ENCODE measurements at places on chromosomes 5 and 9. TPM values are rescaled to one million over a fixed set of nuclear protein-coding genes. Genes with fewer than 3 reads are reported as not detected.

DNA sequence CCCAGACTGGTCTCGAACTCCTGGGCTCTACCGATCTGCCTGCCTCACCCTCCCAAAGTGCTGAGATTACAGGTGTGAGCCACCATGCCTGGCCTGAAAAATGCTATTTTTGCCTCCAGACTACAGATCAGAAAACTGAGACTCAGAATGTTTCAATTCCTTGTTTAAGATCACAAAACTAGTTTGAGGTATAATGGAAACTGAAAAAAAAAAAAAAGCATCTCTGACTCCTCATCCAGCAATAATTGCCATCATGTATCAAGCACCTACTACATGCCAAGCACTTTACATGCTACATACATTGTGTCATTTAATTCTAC is 35.6 kb downstream of the PLAC8L1 start:
- no peak for DNase-seq

DNA sequence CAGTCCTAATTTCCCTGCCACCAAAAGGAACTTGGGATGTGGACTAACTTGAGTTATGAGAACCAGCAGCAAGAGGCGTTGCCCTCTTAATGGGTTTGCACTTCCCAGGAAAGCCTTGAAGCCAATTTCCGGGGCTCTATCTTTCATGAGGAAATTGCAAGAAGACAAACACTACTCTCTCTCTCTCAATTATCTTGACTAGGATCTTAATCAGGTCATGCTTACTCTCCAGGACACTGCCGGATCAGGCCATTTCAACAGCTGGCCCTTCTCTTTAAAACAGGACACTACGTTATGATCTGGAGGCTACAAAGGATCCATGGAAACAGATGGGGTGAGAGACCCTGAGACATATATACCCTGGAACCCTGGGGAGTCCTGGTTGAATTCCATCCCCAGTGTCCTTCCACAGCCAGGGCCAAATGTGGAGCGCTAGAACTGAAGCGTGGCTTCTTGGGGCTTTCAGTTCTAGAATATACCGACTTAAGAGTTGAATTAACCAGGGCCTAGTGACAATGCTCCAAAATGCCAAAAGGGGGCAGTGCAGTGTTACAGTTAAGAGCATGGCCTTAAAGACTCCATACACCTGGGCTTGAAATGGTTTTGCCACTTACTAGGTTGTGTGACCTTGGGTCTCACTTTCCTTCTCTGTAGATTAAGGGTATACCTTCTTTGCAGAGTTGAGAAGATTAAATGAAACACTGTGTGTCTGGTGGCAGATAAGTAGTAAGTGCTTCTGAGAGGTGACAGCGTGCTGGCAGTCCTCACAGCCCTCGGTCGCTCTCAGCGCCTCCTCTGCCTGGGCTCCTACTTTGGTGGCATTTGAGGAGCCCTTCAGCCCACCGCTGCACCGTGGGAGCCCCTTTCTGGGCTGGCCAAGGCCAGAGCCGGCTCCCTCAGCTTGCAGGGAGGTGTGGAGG is 21.1 kb downstream of the FAM219A start:
- peak; percentile 76 for DNase-seq

GRCh38 chr5:66273121-66273520 is 129.0 kb downstream of the SREK1 start:
- no peak for DNase-seq

Gene SLC36A1
- total RNA-seq, result 1.7 TPM

Gene EPB41L4A
- total RNA-seq, result 3.4 TPM

GRCh38 chr5:148145916-148146315 is 22.4 kb upstream of the SPINK14 start:
- peak; percentile 44 for DNase-seq

Measured in Daoy (cell line).